ENCODE measurements at places on chromosomes 5 and 9. TPM values are rescaled to one million over a fixed set of nuclear protein-coding genes. Genes with fewer than 3 reads are reported as not detected.

Gene S1PR3
- total RNA-seq = 3.2 TPM

Gene GTF2H2
- 29.8 TPM for total RNA-seq

Gene MYORG
- total RNA-seq = 1.2 TPM

Gene AQP7
- total RNA-seq = not detected

Gene LEAP2
- total RNA-seq = 0.77 TPM

- peak; percentile 13 for DNase-seq
Observed at GRCh38 chr5:170076211-170076610, 29.5 kb upstream of the FOXI1 start.

DNA sequence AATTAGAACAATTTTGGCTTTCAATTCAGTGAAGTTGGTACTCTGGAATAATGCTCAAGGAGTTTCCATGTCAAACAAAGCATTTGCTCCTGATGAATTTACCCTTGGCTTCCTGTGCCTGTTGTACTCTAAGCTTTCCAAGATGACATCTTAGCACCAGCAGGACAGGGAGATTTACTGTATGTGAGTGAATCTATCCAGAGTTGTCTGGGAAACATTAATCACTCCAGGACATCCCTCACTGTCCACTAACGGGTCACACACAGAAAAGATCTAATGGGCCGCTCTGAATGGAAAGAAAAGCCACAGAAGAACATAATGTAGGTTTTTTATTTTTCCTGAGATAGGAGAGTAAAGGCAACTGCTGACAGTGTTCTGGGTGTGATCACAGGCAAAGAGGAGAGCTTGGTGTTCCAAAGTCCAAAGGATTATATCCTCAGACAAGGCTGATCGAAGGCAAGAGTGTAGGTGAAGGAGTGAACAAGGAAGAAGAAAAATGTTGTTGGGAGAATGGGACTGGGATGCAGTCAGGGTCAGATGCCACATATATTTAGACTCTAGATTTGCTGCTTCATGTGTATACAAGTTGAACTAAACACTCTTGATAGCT is 167.7 kb upstream of the RPS23 start:
- DNase-seq = no peak

DNA sequence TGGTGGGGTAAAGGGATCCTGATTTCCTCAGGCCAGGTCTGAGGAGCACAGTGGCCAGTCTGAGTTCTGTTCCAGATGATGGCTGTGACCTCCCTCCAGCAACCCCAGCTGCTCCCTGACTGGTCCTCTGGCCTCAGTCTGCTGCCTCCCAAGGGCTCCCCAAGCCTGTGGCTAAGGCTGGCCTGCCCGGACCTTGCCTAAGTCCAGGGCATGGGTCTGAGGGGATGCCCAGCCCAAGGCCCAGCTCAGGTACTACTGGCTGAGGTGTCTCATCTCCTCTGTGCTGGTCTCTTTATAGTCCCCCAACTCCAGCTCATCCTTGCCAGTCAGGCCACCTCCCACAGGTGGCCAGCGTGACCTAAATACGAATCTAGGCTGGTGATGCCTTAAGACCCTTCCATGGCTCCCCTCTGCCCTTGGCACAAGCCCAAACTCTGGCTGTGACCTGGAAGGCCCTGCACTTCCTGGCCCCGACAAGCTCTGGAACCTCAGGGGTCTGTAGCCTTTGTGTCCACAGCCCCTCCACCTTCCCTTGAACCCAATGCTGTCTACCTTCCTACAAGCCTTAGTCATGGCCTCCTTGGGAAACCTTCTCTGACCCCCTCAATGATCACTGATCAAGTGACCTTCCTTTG is 9.8 kb downstream of the KIF12 start:
- DNase-seq = no peak

GRCh38 chr5:38450627-38451026 is 105.8 kb downstream of the LIFR start:
- DNase-seq = no peak

DNA sequence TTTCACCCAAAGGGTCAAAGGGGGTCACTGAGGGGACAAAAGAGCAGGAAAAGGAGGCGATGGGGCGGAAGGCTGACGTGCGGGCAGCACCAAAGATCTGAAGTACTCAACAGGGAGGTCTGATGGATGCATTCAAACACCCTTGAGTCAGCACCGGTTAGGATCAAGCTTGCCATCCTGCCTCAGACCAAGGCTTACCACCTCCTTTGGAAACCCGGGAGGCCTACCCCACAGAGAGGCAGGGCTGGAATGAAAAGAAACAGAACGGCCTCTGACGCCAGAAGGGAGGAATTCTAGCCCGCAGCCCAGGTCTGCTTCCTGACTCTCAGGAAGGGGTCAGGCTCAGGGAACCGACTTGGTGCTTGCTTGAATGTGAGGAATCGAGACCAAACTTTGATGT is 125.6 kb downstream of the PAPPA start:
- no peak for DNase-seq

DNA sequence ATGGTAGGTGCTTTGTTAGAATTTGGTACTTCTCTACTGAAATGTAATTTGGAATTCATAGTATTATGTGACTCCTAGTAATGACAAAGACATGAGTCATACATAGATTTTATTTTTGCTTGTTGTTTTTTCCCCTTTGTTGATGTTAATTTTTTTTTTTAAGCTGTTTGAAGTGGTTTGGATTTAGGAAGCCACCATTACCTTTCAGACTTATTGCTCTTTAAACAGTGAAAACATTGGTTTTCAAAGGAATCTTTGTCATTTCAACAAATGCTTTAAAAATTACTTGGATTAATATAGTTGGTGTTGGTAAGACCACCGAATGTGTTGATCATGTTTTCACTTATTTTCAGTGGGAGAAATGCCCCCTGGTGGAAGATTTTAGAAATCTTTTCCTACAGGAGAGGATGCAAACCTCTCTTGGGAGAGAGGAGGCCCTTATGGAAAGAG is 170.1 kb upstream of the PITX1 start:
- peak; percentile 47 for DNase-seq

DNA sequence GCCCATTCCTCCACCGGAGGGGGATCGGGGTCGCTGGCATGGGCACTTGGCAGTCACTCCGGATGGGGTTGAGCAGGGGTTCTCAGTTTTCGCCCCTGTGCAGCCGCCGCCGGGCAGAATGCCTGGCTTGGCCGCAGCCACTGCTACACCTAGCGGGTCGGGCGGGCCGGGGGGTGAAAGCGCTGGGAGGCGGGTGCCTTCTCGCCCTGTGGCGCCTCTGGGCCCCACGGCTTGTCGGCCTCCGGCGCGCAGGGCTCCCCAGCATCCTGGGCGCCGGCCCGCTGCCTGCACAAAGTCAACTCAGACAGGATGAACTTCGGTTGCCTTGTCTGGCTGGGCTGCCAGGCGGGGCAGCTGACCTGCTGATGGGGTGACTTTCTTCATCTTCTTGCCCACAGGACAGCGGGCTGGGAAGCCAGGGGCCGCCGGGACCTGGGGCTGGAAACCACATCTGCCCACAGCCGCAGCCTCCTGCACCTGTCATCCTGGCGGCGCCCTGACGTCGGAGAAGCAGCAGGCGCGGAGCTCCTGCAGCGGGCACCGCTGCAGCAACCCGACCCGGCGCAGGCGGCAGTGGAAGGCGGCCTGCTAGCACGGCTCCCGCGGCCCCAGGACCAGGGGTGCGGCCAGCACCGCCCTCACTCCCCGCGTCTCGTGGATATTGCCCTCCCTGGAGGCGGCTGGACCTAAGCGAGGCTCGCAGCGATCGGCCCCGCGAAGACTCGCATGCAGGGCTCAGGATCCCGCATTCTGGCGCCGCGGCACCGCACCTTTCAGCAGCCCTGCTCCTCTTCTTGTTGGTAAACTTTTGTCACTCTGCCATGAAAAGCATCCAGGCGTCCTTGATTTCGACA is 1.3 kb upstream of the ANKRD18A start:
- peak; percentile 64 for DNase-seq

- peak; percentile 11 for DNase-seq
Observed at GRCh38 chr5:112914584-112914983, 7.4 kb downstream of the REEP5 start.

GRCh38 chr5:178371362-178372111 is 138.9 kb upstream of the PHYKPL start:
- no peak for DNase-seq

DNA sequence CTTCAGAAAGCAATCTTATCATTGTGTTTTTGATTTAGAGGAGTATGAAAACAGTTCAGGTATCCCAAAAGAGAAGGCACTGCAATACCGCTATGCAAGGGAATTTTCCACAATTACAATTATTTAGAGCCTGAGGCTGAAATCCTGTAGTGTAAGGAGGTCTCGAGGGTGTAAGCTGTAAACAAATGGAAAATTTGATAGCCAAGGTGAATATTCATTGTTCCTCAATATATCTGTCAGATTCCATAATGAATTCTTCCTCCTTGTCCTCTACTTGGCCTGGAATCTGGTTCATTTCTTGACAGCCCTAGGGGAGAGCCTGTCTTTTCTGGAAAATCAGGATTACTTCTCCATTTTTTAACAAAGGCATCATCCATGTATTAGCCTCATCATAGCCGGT is 63.1 kb upstream of the SMARCA2 start:
- DNase-seq = no peak

DNA sequence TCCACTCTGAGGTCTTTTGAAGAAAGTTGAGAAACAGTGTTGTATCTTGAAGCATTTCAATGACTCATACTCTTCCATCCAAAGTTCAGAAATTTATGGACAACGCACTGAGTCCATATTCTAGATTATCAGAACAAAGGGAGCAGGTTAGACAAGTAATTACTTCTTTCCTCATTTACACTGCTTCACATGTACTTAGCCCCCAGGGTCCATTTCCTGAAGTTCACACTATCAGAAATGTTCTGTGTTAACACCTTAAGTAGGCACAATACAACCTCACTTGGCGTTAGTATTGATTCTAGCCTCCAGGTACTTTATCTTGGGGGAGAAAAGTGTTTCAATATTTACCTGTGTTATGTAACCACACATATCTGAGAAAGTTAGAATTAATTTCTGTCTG is 487.9 kb upstream of the DMAC1 start:
- DNase-seq = no peak

GRCh38 chr9:88355166-88355565 is 33.1 kb upstream of the SPIN1 start:
- peak; percentile 20 for DNase-seq

Measured in LHCN-M2 (cell line).